ENCODE measurements at places on chromosomes 7 and 10.

DNA sequence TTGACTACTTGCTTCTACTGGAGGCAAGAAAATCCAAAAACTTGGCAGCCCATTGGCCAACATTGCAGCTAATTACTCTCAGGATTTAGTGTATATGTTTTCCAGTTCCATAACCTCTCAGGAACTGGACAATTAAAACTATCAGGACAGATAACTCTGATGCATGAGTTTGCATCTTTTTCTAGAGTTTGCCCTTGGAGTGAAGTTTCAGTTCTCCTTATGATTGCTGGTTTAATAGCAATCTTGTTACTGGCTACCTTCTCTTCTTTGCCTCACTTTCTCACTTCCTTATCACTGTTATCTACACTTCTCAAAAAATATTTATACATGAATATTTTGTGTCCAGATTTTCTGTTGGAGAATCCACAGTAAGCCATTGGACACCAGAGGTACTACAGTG is 735.9 kb downstream of the PCDH15 start:
- no peak for DNase-seq

DNA sequence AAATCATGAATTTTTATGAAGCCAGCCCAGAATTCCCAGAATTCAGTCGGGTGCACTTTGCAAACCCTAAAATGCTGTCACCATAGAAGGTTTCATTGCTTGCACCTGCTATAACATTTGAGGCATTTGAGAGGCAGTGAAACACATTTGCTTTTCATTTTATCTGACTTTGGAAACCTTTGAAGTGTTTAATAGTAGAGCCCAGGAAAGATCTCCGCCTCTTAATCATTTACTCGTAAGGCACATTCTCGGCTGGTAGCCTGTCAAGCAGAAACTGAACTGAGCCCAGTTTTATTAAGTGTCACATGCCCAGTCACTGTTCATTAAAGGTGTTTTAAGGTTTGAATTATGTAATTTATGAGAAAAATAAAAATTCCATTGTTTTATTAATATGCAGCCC is 247.6 kb downstream of the EMX2 start:
- no peak for DNase-seq

DNA sequence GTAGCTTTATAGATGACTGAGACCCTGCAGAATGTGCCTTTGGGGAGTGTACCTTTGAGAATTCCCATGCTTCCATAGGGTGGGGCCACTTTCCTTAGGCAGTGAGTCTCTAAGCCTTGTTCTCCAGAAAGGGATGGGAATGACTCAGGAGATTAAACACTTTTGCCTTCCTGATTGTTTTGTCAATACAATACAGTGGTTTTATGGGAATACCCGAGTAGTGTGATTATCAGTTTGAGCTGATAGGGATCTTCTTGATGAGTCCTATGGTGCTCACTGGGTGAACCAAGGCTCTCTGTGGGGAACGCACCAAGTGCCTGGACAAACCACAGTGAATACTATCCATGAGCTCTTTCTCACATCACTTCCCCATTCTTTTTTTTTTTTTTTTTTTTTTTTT is 6.3 kb downstream of the MYOF start:
- DNase-seq, result no peak

DNA sequence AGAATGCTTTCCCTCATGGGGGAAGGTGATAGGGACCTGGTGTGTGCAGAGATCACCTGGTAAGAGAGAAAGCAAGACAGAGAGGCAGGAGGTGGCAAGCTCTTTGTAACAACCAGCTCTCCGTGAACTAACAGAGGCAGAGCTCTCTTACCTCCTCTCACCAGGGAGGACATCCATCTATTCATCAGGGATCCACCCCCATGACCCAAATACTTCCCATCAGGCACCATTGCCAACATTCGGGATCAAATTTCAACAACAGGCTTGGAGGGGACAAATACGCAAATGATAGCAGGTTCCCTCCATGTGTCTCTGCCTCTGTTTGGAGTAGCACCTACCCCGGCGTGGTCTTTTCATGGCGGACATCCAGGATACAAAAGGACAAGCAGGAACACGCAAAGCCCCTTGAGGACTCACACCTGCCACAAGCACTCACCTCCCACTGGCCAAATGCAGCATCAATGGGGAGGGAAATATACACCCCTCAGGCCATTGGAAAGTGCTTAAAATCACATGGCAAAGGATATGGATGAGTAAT is 431.2 kb upstream of the AUTS2 start:
- DNase-seq, result no peak

- DNase-seq, result no peak
Measured at GRCh38 chr7:42747044-42747443, 164.8 kb downstream of the C7orf25 start.

GRCh38 chr10:133339708-133340380 is 3.1 kb upstream of the CALY start:
- DNase-seq, result no peak

DNA sequence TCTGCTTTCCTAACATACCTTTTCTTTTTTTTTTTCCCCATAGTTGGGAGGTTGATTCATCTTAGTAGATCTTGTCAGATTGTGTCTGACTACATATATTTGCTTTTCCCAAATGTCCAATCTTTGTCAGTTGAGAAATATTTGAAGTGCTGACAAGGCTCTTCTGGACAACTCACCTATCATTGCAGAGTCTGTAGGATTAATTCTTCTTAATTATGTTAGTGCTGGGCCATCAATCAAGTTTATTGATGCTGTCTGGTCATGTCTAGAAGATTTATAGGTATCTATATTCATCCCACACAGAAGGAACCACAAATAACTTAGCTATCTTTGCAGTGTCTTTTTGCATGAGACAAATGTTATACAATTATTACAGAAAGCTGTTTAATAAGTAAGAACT is 310.6 kb downstream of the ACTR3B start:
- DNase-seq, result no peak

- no peak for DNase-seq
Measured at GRCh38 chr10:62652564-62652963, 152.0 kb upstream of the ADO start.

DNA sequence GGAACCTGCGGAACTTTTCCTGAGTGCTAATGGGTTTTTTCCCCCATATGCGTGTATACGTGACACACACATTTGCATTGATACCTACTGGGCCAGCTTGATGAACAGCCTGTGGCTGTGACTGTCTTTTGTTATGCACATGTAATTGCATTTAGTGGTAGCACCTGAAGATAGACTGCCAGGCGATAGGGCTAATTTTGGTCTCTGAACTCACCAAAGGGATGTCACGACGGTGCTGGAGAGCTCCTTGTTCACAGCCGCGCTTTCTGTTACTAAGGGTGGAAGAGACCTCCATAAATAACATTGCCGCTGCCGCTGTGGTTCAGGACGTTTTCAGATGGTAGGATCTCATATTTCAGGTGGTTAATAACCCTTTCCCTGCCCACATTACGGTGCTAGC is 133.2 kb downstream of the CAMK1D start:
- DNase-seq, result no peak

DNA sequence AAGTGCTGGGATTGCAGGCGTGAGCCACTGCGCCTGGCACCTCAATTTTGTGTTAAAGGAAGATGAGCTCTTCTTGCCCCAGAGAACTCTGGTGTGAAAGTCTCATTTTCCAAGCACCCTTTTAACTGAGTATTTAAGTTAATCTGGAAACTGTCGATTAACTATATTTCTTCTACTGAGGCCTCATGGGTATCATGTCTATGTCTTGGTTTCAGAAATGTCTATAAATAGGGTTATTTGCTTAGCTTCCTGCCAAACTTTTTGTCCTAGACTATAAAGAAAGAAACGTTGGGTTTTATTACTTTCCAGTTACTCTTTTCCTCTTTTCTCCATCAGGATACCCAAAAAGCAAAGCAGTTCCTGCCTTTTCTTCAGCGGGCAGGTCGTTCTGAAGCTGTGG is 102.4 kb downstream of the LRRC4 start:
- no peak for DNase-seq

DNA sequence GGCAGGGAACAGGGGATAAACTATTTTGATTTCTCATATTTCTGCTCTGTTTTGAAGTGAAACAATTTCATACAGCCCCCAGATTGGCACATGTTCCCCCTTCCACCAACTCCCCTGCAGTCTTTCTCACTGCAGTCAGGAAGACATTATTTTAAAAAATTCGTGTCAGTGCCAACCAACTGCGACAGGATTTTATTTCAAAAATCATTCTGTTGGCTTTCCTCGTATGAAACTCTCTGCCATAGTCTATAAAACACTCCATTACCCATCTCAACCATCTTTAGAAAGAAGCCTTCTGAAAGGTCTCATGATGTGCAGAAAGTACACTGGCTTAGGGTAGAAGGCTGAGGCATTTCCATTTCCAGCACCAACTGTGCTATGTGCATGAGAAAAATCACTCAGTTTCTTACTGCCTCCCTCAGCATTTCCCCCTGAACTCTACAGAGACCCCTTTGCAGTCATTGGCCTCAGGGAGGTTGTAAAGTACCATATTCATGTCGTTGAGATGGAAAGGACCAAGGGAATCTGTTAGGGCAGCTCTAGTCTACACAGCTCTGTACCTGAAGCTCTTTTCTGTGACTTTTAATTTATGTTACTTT is 46.9 kb downstream of the STEAP1B start:
- no peak for DNase-seq

- DNase-seq, result peak; percentile 84
Measured at GRCh38 chr7:50449881-50450589, at the start of gene FIGNL1. Gene FIGNL1, minus strand, starts transcription at chr7:50450350. Its CDS starts 3,063 bp downstream, at chr7:50447287.

GRCh38 chr7:157032644-157033482 is 22.4 kb upstream of the MNX1 start:
- DNase-seq, result no peak

DNA sequence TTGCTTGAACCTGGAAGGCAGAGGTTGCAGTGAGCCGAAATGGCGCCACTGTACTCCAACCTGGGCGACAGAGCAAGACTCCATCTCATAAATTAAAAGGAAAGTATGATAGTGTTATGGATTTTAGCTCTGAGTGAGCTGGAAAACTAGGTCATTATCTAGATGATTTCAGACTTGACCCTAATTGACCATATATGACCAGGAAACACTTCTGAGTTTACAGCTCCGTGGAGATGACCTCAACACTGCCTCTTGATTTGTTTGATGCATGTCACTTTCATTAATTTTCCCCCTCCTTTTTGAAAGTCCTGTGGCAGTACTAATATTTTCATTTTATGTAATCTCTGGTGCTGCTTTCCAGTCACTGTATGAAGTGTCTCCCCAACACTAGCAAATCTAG is 7.8 kb upstream of the SEC61A2 start:
- DNase-seq, result no peak

GRCh38 chr7:105691680-105692564 is 110.6 kb upstream of the EFCAB10 start:
- DNase-seq, result peak; percentile 69

DNA sequence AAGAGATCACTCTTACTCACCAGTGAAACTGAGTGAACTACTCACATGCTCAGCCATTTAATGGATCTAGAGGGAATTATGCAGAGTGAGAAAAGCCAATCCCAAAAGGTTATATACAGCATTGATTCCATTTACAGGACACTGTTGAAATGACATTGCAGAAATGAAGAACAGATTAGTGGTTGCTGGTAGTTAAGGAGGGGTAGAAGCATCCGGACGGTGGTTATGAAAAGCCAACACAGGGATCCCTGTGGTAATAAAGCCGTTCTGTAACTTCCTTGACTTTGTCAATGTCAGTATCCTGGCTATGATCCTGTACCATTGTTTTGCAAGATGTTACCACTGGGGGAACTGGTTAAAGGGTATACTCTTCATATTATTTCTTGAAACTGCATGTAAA is 253.4 kb downstream of the USP6NL start:
- DNase-seq, result no peak

GRCh38 chr10:68721673-68722335 is 765 bp downstream of the CCAR1 start:
- DNase-seq, result no peak

GRCh38 chr10:103499881-103500280 is 6.4 kb downstream of the NEURL1 start:
- no peak for DNase-seq

DNA sequence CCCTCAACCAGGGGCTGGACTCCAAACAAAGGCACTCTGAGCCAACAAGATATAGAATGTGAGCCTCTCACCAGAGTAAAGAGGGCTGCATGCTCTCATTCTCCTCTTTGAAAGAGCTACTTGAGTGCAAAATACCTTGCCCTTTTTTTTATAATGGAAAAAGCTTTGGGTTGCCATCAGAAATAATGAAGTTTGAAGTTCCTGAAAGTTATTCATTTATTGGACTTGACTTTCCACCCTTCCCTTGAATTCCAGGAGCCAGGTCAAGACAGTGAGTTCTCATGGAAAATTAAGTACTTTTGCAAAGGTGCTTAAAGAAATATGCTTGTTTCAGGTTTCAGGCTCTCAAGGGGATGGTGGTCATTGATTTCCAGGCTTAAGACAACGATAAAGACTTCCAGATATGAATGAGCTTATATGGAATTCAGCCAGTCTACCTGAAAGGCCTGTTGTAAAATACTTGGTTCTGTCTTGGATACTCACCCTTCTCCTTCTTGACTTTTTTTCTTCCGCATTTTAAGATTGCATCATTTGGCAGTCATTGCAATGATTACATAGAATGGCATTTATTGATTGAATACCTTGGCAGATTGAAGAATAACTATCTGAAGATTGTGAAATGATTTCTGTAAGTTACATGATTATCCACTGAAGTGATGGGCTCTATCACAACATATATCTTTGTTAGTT is 696.4 kb downstream of the INHBA start:
- DNase-seq, result no peak

GRCh38 chr10:4307910-4308309 is 518.1 kb upstream of the AKR1E2 start:
- DNase-seq, result no peak

DNA sequence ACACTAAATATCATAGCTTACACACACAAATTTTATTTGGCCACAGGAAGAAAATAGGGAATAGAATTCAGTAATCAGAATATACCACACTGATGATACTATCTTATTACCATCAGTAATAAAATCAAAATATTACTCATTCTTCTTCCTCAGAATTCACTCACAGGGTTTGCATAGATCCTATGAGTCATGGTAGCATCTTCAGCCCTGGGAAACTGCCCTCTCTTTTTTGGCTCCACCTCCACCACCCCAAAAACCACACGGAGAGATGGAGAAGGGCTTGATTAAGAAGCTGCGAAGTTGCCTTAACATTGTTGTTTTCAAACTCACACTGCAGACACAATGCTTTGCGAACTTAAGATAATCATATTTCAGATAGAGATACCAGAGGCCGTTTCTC is 154.1 kb upstream of the AHR start:
- DNase-seq, result peak; percentile 76

DNA sequence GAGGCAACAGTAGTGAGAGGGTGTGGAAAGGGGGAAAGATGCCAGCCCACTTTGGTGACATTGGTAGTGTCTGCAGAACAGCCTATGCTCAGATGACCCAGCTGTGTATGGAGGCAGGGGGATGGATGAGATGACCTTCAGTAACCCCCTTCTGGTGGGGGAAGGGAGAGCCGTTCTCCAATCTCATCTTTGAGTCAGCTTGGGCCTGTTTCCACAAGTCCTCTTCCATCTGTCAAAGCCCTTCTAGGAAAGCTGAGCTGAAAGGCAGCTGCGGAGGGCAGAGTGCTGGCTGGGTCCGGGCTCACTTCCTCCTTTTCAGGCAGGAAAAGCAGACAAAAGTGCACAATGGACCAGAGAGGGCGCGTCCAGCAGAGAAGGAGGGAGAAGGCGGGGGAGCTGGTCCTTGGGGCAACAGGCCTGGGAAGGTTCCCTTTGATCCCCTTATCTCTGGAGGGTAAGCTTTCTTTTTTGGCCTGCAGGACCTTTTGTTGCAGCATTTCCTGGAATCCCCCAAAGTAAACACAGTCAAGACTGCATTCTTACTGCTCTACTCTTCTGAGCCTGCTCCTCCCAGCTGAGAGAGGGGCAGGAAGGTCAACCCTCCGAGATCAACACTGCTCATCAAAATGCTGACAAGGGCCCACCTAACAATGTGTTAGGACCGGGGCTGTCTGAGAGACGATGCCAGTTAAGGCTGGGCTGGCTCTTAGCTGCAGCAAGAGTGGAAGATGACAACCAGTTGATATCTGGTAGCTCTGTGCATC is 1.2 kb upstream of the LRMDA start:
- no peak for DNase-seq

All from stimulated activated CD4-positive, alpha-beta T cell treated with anti-CD3 and anti-CD28 coated beads, Interleukin-4, amount 100 ng/mL, for 4 hours (primary cell).